ENCODE measurements at places on chromosomes 2 and 18. TPM values are rescaled to one million over a fixed set of nuclear protein-coding genes. Genes with fewer than 3 reads are reported as not detected.

Gene GCG
- polyA plus RNA-seq = not detected

Gene RNPEPL1
- polyA plus RNA-seq = 7.9 TPM

Gene COPS7B
- 44.8 TPM for polyA plus RNA-seq

Gene SLC35G4
- not detected for polyA plus RNA-seq

- peak; percentile 39 for DNase-seq
Observed at GRCh38 chr2:233867993-233868532, at the start of gene MSL3B. MSL3B (minus strand) TSS chr2:233868386.

DNA sequence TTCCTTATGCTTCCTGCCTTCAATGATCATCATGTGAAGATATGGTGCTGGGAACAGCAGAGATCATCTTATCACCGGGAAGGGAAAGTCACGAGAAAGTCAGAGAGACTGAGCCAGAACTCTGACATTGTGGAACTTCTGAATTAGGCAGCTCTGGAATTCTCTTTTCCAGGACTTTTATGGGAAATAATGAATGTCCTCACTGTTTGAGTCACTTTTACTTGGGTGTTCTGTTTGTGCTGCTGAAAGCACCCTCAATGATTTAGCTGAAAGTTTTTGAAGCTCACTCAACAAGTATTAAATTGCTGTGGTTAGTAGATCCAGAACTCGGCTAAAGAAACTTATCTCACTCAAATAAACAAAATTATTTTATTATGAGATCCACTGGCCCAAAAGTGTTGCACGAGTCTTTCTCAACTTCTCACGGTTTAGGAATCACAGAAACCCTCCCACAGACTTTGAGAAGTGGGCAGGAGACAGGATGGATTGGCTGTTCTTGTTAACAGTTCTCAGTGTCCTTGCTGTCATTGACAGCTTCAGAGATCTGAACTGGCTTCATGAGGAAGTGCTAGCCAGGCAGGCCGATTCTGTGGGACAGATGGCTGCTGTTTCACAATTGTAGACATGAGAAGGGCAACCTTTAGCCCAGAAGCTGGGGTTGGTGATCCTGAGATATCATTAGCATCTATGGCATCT lies 26.4 kb upstream of the ATRAID start:
- peak; percentile 88 for DNase-seq

GRCh38 chr2:98477506-98477905 lies 32.8 kb downstream of the INPP4A start:
- no peak for DNase-seq

Gene POTEJ
- polyA plus RNA-seq = 0.01 TPM

DNA sequence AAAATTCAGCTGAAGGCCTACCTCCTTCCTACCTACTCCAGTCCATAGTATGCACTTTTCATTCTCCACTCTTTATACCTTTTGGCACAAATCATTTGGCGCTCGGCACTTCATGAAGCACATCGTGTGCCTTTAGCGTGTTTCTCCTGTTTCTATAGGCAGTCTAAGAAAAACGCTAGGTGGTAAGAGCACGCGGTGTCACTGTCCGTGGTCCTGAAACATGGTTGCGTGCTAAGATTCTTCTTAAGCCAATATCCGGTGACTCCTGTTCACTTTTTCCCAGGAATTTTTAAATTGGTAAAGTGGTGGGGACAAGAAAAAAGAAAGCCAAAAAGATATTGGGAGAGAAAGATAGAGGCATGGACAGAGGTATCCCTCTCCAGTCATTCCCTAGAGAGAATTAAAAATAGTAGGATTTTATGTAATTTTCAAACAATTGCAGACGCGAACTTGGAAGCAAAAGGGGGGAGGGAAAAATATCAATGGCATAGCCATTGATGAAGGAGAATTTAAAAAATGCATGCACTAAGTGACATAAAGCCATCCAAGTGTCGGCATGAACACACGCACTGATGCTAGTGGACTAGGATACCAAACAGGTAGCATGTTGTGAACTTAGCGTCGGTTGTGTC lies 1.4 kb upstream of the CTNNA2 start:
- DNase-seq = peak; percentile 52

DNA sequence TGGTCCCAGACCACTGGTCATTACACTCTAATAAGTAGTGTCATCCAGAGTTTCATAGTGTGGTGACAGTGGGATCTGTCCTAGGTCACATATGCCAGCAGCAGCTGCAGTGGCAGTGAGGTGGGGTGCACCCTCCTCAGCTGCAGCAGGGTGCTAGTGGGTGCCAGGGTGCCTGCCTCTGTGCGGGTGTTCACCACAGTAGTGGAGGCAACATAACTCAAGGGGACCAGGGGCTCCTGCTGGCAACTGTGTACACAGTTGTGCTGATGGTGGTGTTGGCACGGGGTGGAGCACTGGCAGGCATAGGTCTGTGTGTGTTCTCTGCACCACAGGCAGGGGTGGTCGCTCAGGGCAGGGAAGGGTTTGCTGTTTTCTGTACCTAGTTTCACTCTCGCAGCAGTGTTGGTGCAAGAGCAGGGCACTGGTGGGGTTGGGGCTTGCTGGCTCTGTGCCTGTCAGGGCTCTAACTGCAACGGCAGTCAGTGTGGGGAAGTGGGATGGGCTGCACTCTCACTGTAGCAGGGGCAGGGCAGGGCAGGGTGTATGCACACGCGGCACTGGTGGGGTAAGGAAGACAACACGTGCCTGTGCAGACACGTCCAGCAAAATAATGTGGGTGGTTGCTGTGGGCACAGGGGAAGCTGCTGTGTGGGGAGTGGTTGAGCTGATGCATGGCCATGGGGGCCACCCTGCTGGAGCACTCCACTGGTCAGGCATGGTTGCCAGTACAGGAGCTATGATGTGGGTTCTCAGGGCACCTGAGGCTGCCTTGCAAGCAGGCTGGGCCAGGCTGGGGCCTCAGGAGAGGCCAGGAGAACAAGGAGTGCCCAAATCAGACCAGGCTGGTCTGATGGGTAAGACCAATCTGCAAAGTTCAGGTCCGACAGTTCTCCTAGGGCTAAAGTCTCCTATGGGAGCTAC lies 226.6 kb downstream of the MEIS1 start:
- DNase-seq = no peak

Gene COLEC11
- 0.30 TPM for polyA plus RNA-seq
